Stimulated activated naive CD8-positive, alpha-beta T cell treated with anti-CD3 and anti-CD28 coated beads, Interleukin-15, amount 100 ng/mL, for 72 hours (primary cell): ENCODE measurements at places on chromosomes 13 and 19.

GRCh38 chr13:103605546-103606326 lies 539.5 kb upstream of the SLC10A2 start:
- no peak for DNase-seq

GRCh38 chr13:26589754-26590153 lies 32.3 kb downstream of the WASF3 start:
- DNase-seq, result no peak

- DNase-seq, result no peak
Observed at GRCh38 chr19:29715701-29716581, 880 bp upstream of the C19orf12 start.

GRCh38 chr19:1211494-1212234 lies 6.1 kb downstream of the STK11 start:
- no peak for DNase-seq

GRCh38 chr13:33272531-33273124 lies 12.9 kb downstream of the STARD13 start:
- no peak for DNase-seq
